ENCODE measurements at places on chromosomes 3 and 15.

DNA sequence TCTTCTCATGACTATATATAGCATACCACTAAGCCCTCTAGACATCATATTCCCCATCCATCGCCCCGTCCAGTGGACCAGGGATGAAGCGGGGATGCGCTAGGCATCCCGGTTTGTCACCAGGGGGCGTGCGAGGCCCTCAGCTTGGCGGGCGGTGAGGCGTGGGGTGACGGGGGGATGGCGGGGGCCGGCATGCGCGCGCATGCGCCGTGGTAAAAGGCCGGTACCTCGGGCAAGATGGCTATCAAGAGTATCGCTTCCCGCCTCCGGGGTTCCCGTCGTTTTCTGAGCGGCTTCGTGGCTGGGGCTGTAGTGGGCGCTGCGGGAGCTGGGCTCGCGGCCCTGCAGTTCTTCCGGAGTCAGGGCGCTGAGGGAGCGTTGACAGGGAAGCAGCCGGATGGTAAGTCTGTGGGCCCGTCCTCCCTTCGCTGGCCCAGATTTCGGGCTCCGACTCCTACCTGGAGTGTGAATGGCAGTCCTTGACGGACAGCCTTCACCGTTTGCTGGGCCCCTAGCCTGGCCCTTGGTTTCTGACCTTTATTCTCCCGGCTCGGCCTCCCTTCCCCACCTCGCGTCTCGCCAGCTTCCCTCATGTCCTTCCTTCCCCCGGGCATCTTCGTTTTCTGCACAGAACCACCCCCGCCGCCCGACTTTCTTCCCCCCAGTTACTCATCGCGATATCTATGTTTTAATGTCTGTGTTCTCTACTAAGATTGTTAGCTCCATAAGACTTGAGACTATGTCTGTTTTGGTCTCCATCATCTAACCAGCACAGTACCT is at the start of gene EXOG:
Gene EXOG, plus strand, starts transcription at position 210 of the 780 bp plus-strand sequence. Its CDS starts 28 bp downstream, at position 238.
- DNase-seq, result peak; percentile 86

GRCh38 chr3:43185274-43185982 is 79.5 kb upstream of the POMGNT2 start:
- DNase-seq, result no peak

GRCh38 chr3:126294211-126294808 is 62.9 kb downstream of the KLF15 start:
- DNase-seq, result no peak

- no peak for DNase-seq
These were observed 238.0 kb upstream of the TBL1XR1 start for GRCh38 chr3:177435301-177435700.

DNA sequence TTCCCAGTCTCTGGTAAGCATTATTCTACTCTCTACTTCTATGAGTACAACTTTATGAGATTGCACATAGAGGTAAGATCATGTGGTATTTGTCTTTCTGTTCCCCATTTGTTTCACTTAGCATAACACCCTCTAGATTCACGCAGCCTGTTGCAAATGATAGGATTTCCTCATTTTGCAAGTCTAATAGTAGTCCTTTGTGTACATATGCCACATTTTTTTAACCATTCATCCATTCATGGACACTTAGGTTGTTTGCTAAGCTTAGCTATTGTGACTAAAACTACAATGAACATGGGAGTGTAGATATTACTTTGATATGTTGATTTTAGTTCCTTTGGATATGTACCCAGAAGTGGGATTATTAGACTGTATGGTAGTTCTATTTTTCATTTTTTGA is 717.9 kb upstream of the ALCAM start:
- DNase-seq, result no peak

- no peak for DNase-seq
These were observed 42.5 kb upstream of the SNRK start for GRCh38 chr3:43243590-43244587.

- peak; percentile 73 for DNase-seq
These were observed 56.4 kb downstream of the PLD1 start for GRCh38 chr3:171753665-171754408.

DNA sequence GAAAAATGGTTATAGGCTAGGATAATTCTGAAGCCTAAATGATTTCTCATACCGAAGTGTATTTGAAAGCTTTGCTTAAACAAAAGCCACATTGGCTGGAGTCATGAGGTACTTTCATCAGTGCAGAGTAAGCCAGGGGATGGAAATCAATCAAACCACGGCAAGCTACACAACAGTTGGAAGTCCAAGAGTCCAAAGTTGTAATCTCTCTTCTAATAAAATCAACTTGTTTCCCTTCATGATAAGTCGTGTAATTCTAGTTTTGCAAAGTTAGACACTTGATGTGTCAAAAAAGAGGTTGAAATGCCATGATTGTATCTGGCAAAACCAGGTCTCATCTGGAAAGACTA is 250.5 kb upstream of the VEPH1 start:
- no peak for DNase-seq

GRCh38 chr15:42119446-42119760 is 25.0 kb upstream of the PLA2G4D start:
- DNase-seq, result no peak

DNA sequence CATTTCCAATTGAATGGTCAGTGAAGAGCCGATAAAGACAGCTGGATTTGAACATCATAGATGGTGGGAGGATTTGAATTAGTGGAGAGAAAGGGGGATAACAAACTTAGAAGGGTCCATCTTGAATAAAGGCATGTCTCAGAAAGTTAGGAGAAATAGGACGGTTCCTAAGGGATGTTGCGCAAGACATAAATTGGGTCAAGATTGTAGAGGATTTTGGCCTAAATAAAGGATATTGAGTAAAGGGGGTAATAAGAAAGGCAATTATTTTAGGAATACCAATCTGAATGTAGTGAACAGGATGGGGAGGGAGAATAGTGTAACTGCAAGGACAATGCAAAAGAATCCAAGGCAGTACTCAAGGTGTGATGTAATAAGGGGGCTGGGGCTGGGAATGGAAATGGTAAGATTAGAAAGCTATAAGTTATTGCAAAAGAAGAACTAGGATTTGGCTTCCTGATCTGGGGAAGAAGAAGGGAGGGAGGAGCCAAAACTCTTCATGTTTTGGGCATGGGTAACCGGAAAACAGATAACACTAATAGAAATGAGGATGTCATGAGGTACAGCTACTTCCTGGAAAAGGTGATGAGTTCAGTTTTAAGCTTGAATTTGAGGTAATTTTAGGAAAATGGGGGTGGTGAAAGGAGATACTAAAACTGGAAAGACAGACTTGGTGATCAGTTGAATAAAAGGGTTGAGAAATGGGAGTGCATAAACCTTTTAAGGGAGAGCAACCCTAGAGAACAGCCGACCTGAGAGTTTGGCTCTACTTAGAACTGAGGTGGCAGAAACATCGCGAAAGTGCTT is 17.3 kb upstream of the TRPC1 start:
- DNase-seq, result no peak

DNA sequence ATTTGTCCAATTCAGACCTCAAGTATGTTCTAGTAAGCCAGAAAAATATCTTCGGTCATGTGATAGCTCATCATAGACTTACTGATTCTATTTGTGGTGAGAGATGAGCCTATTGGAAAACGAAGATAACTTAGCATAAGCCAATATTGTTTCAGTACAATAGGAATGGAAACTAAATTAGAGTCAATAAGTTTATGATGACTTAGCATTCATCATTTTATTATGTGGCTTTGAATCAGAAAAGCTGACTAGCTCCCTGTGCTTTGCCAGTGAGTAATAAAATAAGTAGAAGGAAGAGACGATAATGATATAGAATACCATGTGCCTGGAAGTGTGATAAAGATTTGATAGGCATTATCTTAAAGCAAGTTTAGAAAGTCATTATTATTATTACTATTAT is 605.6 kb downstream of the AGBL1 start:
- DNase-seq, result no peak

DNA sequence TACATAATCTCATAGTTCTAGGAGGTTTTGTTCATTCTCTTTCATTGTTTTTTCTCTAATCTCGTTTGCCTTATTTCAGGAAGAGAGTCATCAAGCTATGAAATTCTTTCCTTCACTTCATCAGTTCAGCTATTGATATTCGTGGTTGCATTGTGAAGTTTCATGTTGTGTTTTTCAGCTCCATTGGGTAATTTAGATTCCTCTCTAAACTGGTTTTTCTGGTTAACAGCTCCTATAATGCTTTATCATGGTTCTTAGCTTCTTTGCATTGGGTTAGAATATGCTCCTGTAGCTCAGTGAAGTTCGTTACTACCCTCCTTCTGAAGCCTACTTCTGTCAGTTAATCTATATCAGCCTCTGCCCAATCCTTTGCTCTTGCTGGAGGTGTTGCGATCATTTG is 69.4 kb upstream of the CD96 start:
- DNase-seq, result no peak

DNA sequence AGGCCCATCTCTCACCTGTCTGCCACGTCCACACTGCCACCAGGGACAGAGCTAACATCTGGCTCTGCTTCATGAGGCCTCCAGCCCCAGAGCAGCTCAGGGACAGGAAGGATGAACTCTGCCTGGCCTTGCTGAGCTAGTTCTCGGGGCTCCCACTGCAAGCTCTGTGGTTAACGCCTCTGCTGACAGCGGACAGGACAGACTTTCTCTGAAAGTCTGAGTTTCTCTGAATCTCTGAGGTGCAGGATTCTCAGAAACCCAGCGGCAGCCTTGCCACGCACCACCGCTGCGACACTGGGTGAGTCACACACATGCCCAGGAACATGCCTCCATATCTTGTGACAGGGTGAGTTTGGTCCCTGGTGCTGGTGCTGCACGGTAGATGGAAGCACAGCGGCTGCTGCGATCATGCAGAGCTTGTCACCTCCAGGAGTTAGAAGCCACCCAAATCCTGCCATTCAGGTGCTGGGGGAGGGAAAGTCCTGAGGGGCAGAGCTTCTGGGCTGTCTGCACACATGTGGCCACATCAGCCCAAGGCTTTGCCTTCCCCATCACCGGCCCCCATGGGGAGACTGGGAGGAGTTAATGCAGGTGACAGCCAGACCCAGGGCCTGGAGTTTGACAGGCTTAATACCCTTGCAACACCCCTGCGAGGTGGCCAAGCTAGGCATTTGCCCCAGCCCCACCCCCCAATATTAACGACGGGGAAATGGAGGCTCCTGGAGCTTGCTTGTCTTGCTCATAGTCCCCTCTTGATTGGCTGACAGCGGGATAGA is 267.0 kb downstream of the PLCL2 start:
- DNase-seq, result peak; percentile 43

DNA sequence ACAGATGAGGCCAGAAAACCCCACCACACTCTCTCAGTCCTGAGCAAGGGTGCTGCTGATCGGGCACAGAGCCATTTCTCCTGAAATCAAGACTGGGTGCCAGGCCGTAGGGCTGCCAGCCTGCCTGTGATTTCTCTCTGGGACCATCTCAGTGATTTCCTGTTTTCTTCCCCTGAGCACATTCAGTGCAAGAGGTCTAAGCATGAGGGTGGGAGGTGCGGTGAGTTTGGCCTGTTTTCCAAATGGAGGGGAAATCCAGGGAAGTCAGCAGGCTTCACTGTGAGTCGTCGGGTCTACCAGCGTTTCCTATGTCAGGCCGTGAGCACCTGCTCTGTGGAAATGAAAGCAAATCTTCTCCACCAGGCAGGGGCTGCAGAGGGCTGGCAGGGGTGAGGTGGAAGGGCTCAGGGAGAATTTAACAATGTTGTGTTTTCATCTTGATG is 82.3 kb downstream of the ST6GAL1 start:
- no peak for DNase-seq

DNA sequence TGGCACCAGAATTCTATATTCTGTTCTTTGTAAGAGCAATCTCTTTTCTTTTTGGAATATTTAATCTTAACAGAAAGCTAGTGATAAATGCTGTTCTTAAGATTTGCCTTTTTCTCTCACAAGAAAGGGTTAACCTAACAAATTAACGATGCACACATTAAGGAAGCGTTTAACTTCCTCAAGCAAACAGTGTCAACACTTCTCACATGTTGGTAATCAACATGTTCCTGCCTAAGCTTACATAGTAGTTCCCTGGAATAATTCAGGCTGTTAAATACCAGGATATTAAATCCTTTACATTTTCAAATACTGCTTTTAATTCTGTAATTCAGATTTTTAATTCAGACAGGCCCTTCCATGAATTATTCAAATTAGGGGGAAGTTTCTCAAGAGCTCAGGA is 67.4 kb upstream of the RPL35A start:
- DNase-seq, result no peak

DNA sequence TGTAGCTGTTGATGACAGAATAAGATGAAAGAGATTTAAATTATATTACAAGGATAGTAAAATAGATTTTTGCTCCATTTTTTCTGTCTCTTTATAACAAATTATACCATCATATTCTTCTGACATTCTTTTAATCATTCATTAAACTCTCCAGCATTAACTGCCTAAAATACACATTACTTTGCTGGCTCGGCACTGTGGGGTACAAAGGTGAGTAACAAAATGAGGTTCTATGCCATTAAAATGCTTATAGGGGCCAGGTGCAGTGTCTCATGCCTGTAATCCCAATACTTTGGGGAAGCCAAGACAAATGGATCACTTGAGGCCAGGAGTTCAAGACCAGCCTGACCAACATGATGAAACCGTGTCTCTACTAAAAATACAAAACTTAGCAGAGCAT is 81.5 kb downstream of the ULK4 start:
- no peak for DNase-seq

DNA sequence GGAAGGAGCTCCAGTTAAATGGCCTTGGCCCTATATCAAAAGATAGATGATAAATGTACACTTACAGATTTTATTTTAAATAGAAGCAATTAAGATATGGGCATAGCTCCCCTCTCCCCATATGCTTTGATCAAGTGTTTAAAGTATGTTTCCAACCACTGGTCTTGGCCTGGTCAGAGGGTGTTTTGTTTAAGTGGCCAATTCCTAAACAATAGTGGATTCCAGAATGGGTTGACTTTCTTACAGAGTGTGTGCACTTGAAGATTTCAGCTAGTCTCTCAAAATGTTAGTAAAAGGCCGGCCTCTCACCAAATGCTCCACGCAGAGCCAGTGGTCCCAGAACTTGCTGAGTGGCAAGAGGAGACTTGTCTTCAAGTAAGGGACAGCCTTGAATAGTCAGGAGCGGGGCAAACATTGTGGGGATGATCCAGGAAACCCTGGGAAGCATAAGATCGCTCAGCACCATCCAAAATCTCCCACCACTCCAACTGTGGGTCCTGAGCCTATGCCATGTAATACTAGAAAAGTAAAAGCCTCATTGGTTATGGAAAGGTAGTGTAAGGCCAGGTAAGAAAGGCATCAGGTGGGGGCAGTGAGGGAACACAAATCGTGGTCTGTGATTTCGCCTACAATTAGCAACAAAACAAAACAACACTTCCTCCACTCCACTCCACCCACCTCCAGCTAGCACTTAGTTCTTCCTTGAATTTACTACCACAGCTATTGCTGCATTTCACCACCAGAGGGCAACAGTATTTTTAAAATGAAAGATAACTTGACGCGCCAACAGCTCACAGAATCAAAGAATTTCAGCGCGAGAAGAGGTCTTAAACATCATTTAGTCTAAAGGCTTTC is 4.8 kb downstream of the RARRES1 start:
- DNase-seq, result peak; percentile 81

- DNase-seq, result no peak
These were observed 36.2 kb downstream of the GAP43 start for GRCh38 chr3:115659253-115660220.

DNA sequence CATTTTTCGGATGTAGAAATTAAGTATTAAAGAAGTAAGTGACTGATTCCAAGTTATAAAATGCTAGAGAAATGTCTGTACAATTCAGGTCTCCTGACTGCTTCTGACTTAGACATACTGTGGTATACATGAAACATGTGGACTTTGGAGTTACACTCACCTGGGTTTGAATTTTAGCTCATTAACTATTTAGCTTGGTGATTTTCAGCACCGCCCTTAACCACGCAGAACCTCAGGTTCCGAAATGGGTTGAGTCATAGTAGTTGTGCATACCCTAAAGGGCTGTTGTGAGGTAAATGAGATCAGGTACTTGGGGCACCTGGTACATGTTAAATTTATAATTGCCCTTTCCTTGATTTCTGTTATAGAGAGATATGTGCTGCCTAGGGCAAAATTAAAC is 32.9 kb upstream of the UTS2B start:
- no peak for DNase-seq
